Hematopoietic multipotent progenitor cell treated with erythropoietin and hydrocortisone succinate and interleukin-3 and kit ligand, for 15 days (in vitro differentiated cells): ENCODE measurements at places on chromosomes 7 and 10.

- DNase-seq: no peak
These were observed 57.4 kb upstream of the SVIL start for GRCh38 chr10:29692121-29692539.

GRCh38 chr7:18553605-18554003, 58.1 kb downstream of the HDAC9 start:
- DNase-seq: no peak

DNA sequence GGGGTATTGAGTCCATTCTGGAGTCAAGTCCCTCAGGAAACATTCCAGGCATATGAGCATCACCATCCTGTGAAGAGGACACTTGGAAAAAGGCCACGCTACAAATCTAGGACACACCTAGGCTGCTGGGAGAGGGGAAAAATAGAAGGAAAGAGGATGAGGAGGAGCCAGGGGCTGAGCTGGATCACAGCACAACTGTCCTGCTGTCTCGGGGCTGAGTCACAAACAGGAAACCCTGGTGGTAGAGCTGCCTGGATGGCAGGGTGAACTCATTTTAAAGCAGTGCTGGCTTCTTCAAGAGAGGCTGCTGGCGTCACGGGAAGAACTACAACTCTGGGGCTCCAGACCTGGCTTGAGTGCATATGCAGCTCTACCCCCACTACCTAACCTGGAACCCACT, 151.5 kb downstream of the RNF216 start:
- no peak for DNase-seq

DNA sequence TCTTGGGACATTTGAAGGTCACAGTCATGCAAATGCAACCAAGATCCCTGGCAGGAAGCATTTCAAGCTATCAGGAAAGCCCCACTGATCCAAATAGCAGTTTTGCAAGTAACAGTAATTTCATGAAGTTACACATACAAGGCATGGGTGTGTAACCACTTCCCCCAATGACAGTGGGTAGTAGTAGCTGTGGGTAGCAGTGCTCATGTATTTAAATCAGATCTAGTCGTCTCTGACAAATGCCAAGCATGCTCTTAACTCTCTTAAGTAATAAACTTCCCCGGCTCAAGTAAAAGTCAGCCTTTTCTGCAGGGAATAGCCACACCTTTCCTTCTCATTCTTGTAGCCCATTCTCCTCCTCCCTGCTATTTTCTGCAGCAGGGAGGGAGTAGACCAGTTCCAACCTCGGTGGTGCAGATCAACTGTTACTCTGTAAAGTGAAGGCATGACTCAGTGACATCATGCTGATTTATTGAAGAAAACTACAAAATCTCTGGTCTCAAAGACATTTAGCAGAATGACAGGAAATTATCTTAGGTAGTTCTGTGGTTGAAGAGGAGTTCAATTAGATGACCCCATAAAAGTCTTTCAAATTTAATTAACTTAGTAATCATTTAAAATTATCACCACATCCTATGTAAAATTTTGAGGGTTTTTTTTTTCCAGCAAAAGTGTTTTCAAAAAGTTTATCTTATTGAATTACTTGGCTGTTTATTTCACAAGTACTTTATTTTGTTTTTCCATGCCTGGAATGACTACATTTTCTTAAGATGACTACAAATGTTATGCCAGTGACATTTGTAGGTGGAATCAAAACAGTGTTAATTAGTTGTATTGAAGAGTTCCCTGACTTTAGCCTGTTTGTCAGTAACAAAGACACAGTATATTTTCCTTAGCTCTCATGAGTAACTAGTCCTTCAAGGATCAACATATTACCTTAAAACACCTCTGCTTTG, 568.3 kb downstream of the INHBA start:
- no peak for DNase-seq

GRCh38 chr7:46534664-46535588, 613.9 kb upstream of the IGFBP3 start:
- no peak for DNase-seq

- DNase-seq: no peak
These were observed 61.5 kb downstream of the REEP3 start for GRCh38 chr10:63582690-63583089.

DNA sequence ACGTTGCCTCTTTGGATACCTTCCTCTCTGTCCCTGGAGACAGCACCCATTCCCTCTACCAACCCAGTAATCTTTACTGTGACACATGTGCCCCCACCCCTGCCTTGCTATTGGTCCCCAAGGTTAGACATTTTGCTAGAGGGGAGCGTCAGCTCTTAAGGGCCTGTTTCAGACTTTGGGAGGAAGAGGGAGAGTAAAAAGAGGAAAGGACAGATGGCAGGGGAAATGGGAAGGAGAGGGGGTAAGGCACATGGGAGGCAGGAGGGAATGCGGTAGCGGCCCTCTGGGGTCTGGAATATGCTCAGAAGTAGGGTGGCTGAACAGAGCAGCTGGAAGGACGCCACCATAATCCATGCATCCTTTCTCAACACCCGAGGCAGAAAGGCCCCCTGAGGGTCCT, 12.2 kb downstream of the BLNK start:
- DNase-seq: no peak

GRCh38 chr10:103193107-103193819, at the start of gene NT5C2:
Gene NT5C2, minus strand, starts transcription at chr10:103193272. Its CDS starts 18,314 bp downstream, at chr10:103174958.
- DNase-seq: peak; percentile 79

GRCh38 chr7:127782075-127782474, 130.1 kb downstream of the SND1 start:
- DNase-seq: no peak

DNA sequence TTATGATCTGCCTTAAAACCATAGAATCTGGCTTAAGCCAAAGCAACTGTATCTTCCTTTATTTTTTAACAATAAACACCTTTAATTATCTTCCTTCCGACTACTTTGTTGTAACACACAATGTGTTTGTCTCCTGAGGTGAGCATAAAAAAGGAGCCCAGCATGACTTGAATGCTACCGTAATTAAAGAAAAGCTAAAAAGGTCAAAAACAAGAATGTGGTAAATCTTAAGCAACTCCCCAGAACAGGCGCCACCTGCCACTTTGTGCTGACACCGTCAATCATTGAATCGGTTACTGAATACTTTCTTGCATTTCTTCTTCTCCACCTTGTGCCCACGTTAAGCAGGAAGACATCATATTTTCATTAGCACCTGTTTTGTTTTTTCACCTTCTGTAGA, 569.9 kb upstream of the C7orf33 start:
- DNase-seq: no peak

DNA sequence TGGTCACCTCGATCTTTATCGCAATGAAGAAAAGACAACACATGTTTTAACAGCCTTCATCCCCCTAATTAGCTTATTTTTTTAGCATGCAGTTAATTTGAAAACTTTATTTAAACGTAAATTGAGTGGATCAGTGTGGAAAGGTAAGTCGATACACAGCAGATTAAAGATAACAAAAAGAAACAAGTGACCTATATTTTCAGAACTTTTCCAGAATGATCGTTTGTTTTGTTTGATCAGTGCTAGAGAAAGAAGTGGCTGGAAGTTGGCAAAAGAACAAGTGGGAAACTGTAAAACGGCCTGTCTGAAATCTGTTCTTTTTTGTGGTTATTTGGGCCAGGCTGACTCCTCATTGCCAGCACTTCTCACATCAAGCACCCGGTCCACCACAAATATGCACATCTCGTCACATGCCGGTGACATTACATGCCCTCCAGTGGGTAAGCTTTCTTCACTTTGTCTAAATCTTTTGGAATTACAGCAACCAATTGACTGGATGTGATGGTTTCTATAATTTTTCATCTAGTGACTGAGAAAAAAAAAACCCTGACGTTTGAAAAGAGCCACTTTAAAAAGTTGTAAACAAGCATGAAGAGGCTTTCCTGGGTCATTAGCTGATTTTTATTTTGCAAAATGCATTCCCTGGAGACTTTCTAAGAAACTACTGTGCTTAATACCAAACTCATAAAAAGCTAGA, 33.2 kb downstream of the C7orf33 start:
- no peak for DNase-seq

GRCh38 chr7:49885593-49886285, 112.3 kb downstream of the VWC2 start:
- DNase-seq: no peak

DNA sequence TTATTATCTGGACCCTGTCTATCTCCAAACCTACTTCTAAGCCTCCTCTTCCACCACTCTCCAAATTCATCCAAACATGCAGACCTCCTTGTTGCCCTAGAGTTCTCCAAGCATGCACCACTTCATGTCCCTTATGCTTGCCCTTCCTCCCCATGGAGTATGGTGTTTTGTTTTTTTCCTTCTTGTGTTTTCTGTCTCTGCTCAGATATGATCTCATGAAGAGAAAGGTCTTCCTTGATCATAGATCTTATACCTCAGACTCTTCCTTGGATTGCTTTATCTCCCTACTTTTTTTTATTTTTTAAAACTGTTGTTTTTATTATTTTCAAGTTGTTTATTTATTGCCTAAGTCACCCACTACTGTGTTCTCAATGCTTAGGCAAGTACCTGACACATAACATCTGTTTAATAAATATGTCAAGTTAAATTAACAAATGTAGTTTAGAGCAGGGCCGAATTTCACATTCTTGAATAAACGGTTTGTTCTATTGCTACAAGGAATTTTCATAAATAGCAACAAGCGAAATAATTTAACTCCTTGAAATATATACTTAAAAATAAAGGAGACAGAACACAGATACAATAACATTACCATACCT, 84.5 kb downstream of the HGF start:
- no peak for DNase-seq

GRCh38 chr10:51487576-51487975, 211.8 kb downstream of the CSTF2T start:
- no peak for DNase-seq

DNA sequence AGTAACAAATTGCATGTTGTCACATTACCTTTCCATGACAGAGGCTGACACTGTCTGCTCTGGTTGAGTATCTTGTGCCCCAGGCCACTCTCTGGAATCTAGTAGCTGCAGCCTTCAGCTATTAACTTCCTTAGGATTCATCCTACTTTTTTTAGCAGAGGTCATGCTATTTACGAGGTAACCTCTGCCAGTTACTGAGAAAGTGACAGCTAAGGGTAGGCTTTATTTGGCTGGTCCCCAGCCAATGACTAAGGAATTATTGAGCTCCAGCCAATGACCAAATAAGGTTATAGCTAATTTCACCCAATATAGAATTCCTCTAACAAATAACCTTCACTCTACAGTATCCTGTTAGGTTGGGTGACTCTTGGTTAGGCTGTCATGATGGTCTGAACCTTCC, 1361.7 kb downstream of the XPNPEP1 start:
- DNase-seq: no peak
